ENCODE measurements at places on chromosomes 3 and 15. TPM values are rescaled to one million over a fixed set of nuclear protein-coding genes. Genes with fewer than 3 reads are reported as not detected.
A peak's percentile ranks its signal among the peaks of the same experiment; 100 is the strongest.

The EPB42 gene
- total RNA-seq: not detected

GRCh38 chr3:15630646-15631350 lies 29.3 kb downstream of the BTD start:
- no peak for DNase-seq
- peak overlapping the region; percentile 95 for H3K27ac ChIP-seq
- H3K4me3 ChIP-seq: peak overlapping the region; percentile 51
- peaks cover 3% of the 10 kb centered on the region for H3K36me3 ChIP-seq

DNA sequence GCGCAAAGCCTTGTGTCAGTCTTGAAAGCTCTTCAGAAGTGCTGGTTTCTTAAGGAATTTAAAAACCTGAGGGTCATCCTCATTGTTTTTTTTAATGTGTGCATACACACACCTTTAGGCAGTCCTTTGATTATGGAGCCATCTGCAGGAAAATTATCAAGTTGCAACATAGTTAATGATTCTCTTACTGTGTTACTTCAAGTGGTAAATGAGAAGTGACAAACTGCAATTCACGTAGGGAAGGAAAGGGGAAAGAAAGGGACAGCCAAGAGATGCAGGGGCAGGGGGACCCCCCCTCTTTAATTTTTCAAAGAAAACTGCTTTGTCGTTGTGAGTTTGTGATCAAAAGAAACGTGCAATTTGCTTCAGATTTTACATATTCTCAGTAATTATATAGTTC lies 162.4 kb upstream of the CGNL1 start:
- no peak overlapping the region for H3K4me3 ChIP-seq
- no peaks in the 10 kb centered on the region for H3K36me3 ChIP-seq
- no peak for DNase-seq
- no peaks in the 10 kb centered on the region for H3K27me3 ChIP-seq
- peaks cover 24% of the 10 kb centered on the region for H3K4me1 ChIP-seq
- no peak overlapping the region for H3K27ac ChIP-seq

DNA sequence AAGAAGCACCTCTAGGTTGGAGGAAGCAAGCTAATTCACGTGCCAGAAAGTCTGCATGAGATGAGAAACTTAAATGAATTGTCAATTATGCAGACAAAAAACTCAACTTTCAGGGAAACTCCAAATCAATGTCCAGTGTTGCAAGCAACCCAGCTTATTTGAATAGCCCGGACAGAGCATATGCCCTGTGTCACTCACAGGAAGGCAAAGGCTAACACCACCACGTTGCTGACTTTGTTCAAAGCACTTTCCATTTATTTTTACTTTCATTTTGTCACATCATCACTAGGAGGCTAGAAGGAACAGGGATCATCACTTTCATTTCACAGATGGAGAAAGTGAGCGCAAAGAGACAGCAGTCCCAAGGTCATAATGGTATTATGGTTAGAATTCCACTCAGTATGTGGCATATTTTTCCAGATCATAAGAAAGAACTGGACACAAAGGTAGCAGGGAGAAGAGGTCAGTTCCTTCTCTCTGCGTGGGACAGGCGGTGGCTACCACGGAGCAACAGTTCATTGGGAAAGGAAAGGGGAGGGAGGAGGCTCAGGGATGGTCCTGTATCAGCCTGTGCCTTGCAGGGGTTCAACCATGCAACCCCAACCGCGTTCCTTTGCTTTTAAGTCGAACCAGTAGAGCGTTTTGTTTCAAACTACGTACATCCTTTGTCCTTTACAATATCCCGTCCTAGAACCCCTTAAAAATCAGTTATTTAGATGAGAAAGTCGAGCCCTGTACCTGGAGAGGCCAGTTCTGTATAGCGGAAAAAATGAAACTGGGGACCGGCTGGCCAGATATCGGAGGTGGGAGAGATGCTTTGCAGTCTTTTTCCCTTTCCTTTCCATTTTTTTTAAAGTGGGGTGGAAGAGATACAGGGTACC lies 1.1 kb downstream of the HEG1 start:
- DNase-seq: no peak
- no peaks in the 10 kb centered on the region for H3K36me3 ChIP-seq
- H3K4me1 ChIP-seq: peaks cover 59% of the 10 kb centered on the region

DNA sequence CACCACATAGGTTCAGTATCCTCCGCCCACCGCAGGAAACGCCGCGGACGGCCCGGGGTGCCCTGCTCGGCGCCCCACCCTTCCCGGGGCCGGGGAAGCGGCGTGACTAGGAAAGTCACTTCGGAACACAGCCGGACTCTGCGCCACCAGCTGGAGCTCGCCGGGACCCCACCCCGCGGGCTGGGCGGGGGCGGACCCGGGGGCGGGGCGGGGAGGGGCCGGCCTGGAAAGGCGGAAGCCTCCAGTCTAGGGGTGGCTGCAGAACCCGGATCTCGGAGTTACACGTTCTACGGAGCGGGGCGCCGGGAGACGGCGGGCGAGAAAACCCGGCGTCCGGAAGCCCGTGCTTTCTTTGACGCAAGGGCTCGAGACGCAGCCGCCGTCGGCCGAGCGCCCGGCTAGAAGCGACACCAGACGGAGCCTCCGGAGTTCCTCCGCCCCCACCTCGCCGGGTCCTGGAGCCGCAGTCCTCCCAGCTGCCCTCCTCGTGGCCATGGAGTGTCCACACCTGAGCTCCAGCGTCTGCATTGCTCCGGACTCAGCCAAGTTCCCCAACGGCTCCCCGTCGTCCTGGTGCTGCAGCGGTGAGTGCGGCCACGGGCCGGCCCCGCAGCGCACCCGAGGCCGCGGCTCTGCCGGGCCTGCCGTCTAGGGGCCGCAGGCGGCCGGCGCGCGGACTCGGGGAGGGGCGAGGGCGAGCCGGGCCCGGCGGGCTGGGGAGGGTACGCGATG lies at the start of gene USP3:
Gene USP3 (plus strand): TSS at position 347 of the 732 bp plus-strand sequence. CDS start 147 bp downstream, at position 494.
- no peaks in the 10 kb centered on the region for H3K27me3 ChIP-seq
- peak within 1 kb of the TSS; percentile 82 for H3K4me3 ChIP-seq
- peak within 1 kb of the TSS; percentile 94 for H3K27ac ChIP-seq
- DNase-seq: peak; percentile 95
- peaks cover 49% of the 10 kb centered on the region for H3K4me1 ChIP-seq

- no peak for DNase-seq
- H3K4me1 ChIP-seq: no peaks in the 10 kb centered on the region
- no peak overlapping the region for H3K4me3 ChIP-seq
- H3K27ac ChIP-seq: no peak overlapping the region
Measured at GRCh38 chr15:46502667-46503066, 867.8 kb downstream of the SQOR start.

- H3K27me3 ChIP-seq: no peaks in the 10 kb centered on the region
- H3K27ac ChIP-seq: no peak overlapping the region
- DNase-seq: no peak
- no peaks in the 10 kb centered on the region for H3K4me1 ChIP-seq
Measured at GRCh38 chr15:62269504-62269903, 104.4 kb upstream of the C2CD4B start.

GRCh38 chr15:95169541-95170459 lies 938.4 kb downstream of the MCTP2 start:
- H3K27ac ChIP-seq: no peak overlapping the region
- no peak overlapping the region for H3K4me3 ChIP-seq
- no peaks in the 10 kb centered on the region for H3K27me3 ChIP-seq
- H3K4me1 ChIP-seq: no peaks in the 10 kb centered on the region
- peak; percentile 63 for DNase-seq

DNA sequence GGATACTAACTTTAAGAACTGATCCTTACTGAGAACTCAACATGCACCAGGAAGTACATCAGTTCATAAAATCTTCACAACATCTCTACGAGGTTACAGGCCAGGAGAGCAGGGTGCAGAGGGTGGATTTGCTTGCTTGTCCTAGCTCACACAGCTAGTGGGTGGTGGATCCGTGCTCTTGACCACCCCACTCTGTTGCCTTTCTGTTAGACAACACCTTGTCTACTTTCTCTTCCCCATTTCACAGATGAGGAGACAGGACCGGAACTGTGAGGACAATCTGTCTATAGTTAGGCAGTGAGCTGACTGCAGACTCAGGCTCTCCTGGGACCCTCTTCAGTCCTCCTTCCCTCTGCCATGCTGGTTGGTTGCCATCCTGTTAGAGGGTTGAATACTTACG lies 221.7 kb upstream of the TLE3 start:
- no peaks in the 10 kb centered on the region for H3K4me1 ChIP-seq
- H3K27ac ChIP-seq: no peak overlapping the region
- H3K27me3 ChIP-seq: no peaks in the 10 kb centered on the region
- no peak overlapping the region for H3K4me3 ChIP-seq
- no peak for DNase-seq

DNA sequence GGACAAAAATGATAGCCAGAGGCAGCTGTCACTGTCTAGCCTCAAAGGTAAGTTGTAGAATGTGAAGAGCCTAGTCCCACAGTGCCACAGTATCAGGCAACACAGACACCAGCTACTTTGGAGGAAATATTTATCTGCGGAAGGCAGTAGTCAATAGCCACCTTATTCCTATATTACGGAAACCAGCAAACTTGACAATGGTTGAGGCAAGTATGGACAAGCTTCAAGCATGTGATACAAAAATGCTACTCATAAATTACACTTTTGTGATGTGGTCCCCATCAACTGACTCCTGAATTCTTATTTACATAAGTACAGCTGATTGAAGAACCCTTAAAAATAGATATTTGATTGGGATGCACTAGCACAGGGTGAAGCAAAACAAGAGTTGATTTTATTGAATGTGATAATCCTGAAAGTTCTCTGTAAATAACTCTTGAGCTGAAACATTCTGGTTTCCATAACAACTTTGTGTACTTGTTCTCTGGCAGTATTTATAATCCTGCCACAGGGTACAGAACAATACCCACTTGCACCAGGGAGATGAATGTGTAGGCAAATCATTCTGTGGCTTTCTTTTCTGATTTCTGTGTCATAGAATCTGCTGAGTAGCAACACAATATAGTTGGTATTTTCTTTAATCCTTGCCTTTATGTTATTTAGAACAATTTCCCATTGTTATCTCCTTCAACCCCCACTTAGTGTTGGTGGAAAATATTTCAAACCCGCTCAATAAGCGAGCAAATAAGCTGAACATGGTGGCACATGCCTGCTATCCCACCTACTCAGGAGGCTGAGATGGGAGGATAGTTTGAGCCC lies at the start of gene ANKUB1:
Gene ANKUB1 (minus strand): TSS at position 103 of the 819 bp plus-strand sequence. CDS start 188 bp downstream, outside the sequence.
- no peaks in the 10 kb centered on the region for H3K4me1 ChIP-seq
- H3K27ac ChIP-seq: no peak within 1 kb of the TSS
- no peak for DNase-seq
- no peak within 1 kb of the TSS for H3K4me3 ChIP-seq
- peaks cover 8% of the 10 kb centered on the region for H3K27me3 ChIP-seq
- H3K36me3 ChIP-seq: no peaks in the 10 kb centered on the region

DNA sequence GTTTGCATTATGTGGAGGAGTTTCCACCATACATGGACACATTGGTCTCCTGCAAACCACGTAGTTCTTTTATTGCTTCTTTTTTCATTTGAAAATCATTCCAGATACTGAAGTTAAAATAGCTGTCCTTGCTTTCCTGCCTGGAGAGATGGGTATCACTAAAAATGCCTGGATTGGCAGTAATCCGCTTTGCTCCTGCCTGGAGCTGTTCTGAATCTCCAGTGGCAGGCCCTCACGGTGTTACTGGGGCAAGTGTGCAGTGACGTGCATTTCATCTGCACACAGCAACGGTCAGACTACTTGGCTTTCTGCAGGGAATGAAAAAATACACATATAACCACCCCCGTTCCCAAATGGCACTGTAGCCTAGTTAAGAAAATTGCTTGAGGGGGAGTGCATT lies 272.9 kb downstream of the IL5RA start:
- no peak for DNase-seq
- H3K4me3 ChIP-seq: no peak overlapping the region
- no peak overlapping the region for H3K27ac ChIP-seq

- no peaks in the 10 kb centered on the region for H3K36me3 ChIP-seq
- H3K27ac ChIP-seq: no peak within 1 kb of the TSS
- peak within 1 kb of the TSS; percentile 71 for H3K4me3 ChIP-seq
- H3K4me1 ChIP-seq: no peaks in the 10 kb centered on the region
- peak; percentile 50 for DNase-seq
Measured at GRCh38 chr3:146469150-146470017, at the start of gene PLSCR2. Gene PLSCR2, minus strand, starts transcription at chr3:146469561. Its CDS starts 9,657 bp downstream, at chr3:146459904.

The HSPBAP1 gene
- 17.6 TPM for total RNA-seq

- H3K27ac ChIP-seq: no peak overlapping the region
- H3K27me3 ChIP-seq: no peaks in the 10 kb centered on the region
- no peak overlapping the region for H3K4me3 ChIP-seq
- DNase-seq: no peak
- H3K36me3 ChIP-seq: no peaks in the 10 kb centered on the region
Measured at GRCh38 chr3:181892848-181893247, 181.1 kb downstream of the SOX2 start.

GRCh38 chr15:63449731-63450130 lies 54.7 kb upstream of the USP3 start:
- no peak overlapping the region for H3K4me3 ChIP-seq
- no peaks in the 10 kb centered on the region for H3K27me3 ChIP-seq
- DNase-seq: no peak
- no peaks in the 10 kb centered on the region for H3K4me1 ChIP-seq

GRCh38 chr3:9947025-9947995 lies 4.9 kb downstream of the PRRT3 start:
- H3K4me1 ChIP-seq: peaks cover 2% of the 10 kb centered on the region
- peak overlapping the region; percentile 81 for H3K27ac ChIP-seq
- no peaks in the 10 kb centered on the region for H3K36me3 ChIP-seq
- H3K27me3 ChIP-seq: no peaks in the 10 kb centered on the region

The C2CD4A gene
- total RNA-seq: 0.79 TPM

GRCh38 chr3:112818289-112818688 lies 28.4 kb downstream of the CD200R1L start:
- H3K4me1 ChIP-seq: no peaks in the 10 kb centered on the region
- no peak overlapping the region for H3K4me3 ChIP-seq
- H3K27me3 ChIP-seq: no peaks in the 10 kb centered on the region
- H3K36me3 ChIP-seq: no peaks in the 10 kb centered on the region

GRCh38 chr15:68719672-68720071 lies 101.0 kb downstream of the ANP32A start:
- no peaks in the 10 kb centered on the region for H3K4me1 ChIP-seq
- H3K4me3 ChIP-seq: no peak overlapping the region
- no peaks in the 10 kb centered on the region for H3K36me3 ChIP-seq
- DNase-seq: no peak

DNA sequence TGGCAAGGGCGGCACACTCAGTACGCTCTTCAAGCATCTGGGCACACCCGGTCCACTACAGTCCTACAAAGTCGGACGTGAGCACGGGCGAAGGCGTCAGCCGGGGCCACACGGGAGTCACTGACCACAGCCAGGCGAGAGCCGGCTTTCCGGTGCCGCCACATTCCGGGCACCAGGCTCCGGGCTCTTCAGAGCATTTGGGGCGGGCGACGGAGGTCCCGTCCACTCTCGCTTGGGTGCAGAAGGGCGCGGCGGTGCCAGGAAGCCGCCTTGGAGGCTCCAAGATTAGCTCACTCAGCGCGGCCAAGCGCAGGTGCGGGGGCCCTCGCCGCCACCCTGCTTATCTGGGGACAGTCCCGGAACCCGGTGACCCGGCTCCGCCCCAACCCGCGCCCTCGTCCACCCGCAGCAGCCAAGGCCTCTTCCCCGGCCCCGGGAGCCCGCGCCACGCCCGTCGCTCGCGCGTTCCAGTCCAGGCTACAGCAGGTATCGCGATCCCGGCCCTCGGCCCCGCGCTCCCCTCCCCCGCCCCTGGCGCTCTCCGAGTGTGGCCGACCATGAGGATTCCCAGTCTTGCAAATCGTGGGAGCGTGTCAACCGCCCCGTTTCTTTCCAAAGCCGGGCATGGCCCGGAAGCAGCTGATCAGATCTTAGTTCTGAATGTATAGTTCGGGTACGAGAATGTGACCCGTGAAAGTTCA lies at the start of gene ADPRH:
Gene ADPRH (plus strand): TSS at position 127 of the 701 bp plus-strand sequence. CDS start 2,678 bp downstream, outside the sequence.
- peak; percentile 87 for DNase-seq
- H3K27ac ChIP-seq: peak within 1 kb of the TSS; percentile 97
- peak within 1 kb of the TSS; percentile 71 for H3K4me3 ChIP-seq

Measured in psoas muscle (tissue), 8 donors.